CD4-positive, CD25-positive, alpha-beta regulatory T cell (primary cell): ENCODE measurements at places on chromosomes 4 and X.

DNA sequence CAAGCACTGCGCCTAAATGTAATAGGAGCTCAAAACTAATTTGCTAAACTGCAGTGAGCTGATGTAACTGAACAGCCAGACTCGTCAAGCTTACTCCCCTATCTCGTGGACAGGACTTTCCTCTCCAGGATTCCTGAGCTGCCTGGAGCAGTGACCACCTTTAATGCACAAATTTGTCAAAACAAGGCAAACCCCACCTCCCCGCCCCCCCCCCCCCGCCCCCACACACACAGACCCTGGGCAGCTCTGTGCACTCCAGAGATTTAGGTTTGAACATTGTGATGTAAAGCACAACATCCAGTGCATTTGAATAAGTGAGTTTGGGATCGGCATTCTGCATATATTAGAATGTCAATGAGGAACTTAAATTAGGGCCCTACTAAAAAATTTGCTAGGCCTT lies 77.7 kb upstream of the DHX15 start:
- no peak overlapping the region for H3K4me3 ChIP-seq
- no peak overlapping the region for H3K27ac ChIP-seq
- DNase-seq: no peak
- no peaks in the 10 kb centered on the region for H3K4me1 ChIP-seq
- H3K27me3 ChIP-seq: no peaks in the 10 kb centered on the region
- H3K36me3 ChIP-seq: no peaks in the 10 kb centered on the region

GRCh38 chr4:15149839-15150592 lies 147.7 kb downstream of the CPEB2 start:
- H3K4me1 ChIP-seq: no peaks in the 10 kb centered on the region
- H3K27ac ChIP-seq: no peak overlapping the region
- no peak for DNase-seq
- H3K27me3 ChIP-seq: no peaks in the 10 kb centered on the region
- H3K4me3 ChIP-seq: no peak overlapping the region
- H3K36me3 ChIP-seq: no peaks in the 10 kb centered on the region

- H3K27ac ChIP-seq: no peak overlapping the region
- no peak for DNase-seq
- H3K27me3 ChIP-seq: no peaks in the 10 kb centered on the region
- H3K4me1 ChIP-seq: no peaks in the 10 kb centered on the region
- H3K4me3 ChIP-seq: no peak overlapping the region
Measured at GRCh38 chrX:40755291-40756249, 20.2 kb upstream of the MED14 start.

DNA sequence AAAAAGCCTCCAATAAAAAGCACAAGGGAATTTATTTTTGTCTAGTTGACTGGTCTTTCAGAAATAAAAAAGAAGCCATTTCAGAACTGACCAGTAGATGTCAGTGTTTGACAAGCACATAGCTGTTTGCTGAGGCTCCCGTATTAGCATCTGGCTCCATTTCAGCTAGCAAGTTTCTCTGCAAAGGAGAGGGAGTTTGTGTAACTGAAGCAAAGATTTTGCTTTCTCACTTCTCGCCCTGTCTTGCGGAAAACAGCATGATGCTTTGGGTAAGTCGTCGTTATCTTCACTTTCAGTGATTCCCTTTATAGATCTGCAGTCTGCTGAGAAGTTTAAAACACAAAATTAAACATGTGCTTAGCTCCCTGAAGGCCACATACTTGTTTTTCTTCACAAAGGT lies 85.5 kb downstream of the CT47B1 start:
- no peak overlapping the region for H3K27ac ChIP-seq
- no peaks in the 10 kb centered on the region for H3K36me3 ChIP-seq

- no peaks in the 10 kb centered on the region for H3K27me3 ChIP-seq
- no peak for DNase-seq
- no peaks in the 10 kb centered on the region for H3K36me3 ChIP-seq
- no peaks in the 10 kb centered on the region for H3K4me1 ChIP-seq
Measured at GRCh38 chr4:75189711-75190335, 256.9 kb downstream of the PARM1 start.

- no peaks in the 10 kb centered on the region for H3K27me3 ChIP-seq
- no peak overlapping the region for H3K27ac ChIP-seq
- DNase-seq: no peak
- H3K4me1 ChIP-seq: no peaks in the 10 kb centered on the region
- H3K4me3 ChIP-seq: no peak overlapping the region
- H3K36me3 ChIP-seq: no peaks in the 10 kb centered on the region
Measured at GRCh38 chr4:85595098-85595775, 120.3 kb downstream of the ARHGAP24 start.

- no peak overlapping the region for H3K4me3 ChIP-seq
- H3K27me3 ChIP-seq: no peaks in the 10 kb centered on the region
- H3K4me1 ChIP-seq: no peaks in the 10 kb centered on the region
- no peak overlapping the region for H3K27ac ChIP-seq
Measured at GRCh38 chrX:21398426-21398825, 24.2 kb downstream of the CNKSR2 start.

DNA sequence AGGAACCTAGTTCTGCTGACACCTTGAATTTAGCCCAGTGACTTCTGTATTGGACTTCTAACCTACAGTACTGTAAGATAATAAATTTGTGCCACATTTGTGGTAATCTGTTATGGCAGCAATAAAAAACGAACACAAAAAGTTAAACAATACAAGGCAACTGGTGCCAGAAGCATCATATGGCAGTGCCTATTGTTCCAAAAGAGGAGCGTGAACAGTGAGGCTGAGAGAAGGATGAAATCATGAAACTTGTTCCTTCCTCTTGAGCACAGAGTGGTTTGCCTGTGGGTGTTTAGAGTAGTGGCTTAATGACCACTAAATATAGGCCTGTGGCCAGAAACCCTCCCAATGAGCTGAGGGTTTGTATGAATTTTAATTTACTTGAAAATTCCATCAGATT lies 69.7 kb upstream of the PGRMC2 start:
- no peak overlapping the region for H3K4me3 ChIP-seq
- H3K36me3 ChIP-seq: no peaks in the 10 kb centered on the region
- no peaks in the 10 kb centered on the region for H3K27me3 ChIP-seq
- no peak overlapping the region for H3K27ac ChIP-seq
- no peaks in the 10 kb centered on the region for H3K4me1 ChIP-seq

DNA sequence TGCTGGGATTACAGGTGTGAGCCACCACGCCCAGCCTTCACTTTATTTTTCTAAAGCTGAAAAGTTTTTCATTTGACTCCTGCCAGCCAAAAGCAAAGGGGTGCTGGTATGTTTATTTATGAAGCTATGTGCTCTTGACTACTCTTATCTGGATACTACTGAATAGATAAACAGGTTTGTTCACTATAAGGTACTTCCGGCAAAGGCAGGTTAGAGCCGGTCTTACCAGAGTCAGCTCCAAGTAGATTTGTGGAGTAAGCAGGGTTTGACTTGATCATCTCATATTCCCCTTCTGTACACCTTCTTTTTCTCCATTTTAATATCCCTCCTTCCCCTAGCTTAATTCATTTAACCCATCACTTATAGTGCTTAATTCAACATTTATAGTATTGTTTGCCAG lies 175.4 kb upstream of the MBNL3 start:
- no peak overlapping the region for H3K27ac ChIP-seq
- H3K4me1 ChIP-seq: no peaks in the 10 kb centered on the region
- no peak for DNase-seq
